ENCODE measurements at places on chromosomes 3 and 15. TPM values are rescaled to one million over a fixed set of nuclear protein-coding genes. Genes with fewer than 3 reads are reported as not detected.

DNA sequence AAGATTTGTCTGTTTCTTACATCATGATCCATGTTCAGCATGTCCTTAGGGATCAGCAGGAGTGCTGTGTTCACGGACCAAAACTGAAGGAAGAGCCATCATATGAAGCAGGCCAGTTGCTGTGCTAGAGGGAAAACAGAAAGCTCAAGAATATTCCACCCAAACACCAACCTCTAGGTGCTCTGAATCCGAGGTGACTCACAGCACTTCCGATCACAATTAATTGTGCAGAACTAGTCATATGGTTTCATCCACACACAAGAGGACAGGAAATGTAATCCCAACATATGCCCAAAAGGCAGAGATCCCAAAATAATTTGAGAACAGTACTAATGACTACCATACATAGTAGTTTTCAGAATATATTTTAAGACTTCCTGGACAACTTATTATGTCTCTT, 257.9 kb upstream of the KCNH8 start:
- H3K4me1 ChIP-seq: peaks cover 9% of the 10 kb centered on the region
- no peak overlapping the region for H3K4me3 ChIP-seq
- H3K36me3 ChIP-seq: no peaks in the 10 kb centered on the region
- H3K27ac ChIP-seq: no peak overlapping the region
- H3K27me3 ChIP-seq: no peaks in the 10 kb centered on the region

- H3K36me3 ChIP-seq: peaks cover 16% of the 10 kb centered on the region
- H3K27ac ChIP-seq: peak overlapping the region; percentile 88
- peaks cover 42% of the 10 kb centered on the region for H3K4me1 ChIP-seq
- peak overlapping the region; percentile 24 for H3K4me3 ChIP-seq
- peak; percentile 99 for DNase-seq
- no peaks in the 10 kb centered on the region for H3K27me3 ChIP-seq
Measured at GRCh38 chr3:112097378-112097777, 11.2 kb downstream of the C3orf52 start.

GRCh38 chr3:180828001-180828720, 84.3 kb upstream of the FXR1 start:
- H3K27me3 ChIP-seq: no peaks in the 10 kb centered on the region
- no peaks in the 10 kb centered on the region for H3K36me3 ChIP-seq
- H3K27ac ChIP-seq: no peak overlapping the region
- peaks cover 6% of the 10 kb centered on the region for H3K4me1 ChIP-seq
- no peak for DNase-seq

Gene MESP1
- total RNA-seq: 0.58 TPM

DNA sequence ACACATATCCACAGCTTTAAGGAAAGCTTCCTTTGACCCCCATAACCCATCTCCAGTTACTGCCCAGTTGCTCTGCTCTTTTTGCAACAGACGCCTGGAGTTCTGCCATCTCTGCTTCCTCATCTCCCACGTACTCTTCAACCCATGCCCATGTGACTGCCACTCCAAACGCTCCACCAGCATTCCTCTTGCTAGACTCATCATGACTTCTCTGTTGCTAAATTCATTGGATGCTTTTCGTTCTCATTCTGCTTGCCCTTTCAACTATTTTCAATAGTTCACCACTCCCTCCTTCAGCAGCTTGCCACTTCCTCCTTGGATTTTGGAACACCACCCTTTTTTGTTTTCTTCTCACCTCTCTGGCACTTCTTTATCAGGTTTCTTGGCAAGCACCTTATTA, 2.7 kb upstream of the KNSTRN start:
- DNase-seq: peak; percentile 98
- H3K36me3 ChIP-seq: peaks cover 6% of the 10 kb centered on the region
- H3K27me3 ChIP-seq: no peaks in the 10 kb centered on the region
- H3K27ac ChIP-seq: peak overlapping the region; percentile 8
- no peak overlapping the region for H3K4me3 ChIP-seq

Gene CCDC39
- total RNA-seq: not detected

Gene OCA2
- not detected for total RNA-seq

DNA sequence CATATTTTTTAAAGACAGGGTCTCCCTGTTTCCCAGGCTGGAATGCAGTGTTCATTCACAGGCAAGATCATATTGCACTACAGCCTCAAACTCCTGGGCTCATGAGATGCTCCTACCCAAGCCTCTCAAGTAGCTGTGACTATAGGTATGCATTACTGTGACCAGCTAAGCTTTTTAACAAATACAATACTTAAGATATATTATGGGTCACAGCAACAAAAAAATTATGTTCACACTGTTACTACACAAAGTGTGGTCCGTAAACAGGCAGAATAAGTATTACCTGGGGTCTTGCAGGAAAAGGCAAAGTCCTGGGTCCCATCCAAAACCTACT, 152.5 kb downstream of the VPS13C start:
- H3K27me3 ChIP-seq: no peaks in the 10 kb centered on the region
- peaks cover 40% of the 10 kb centered on the region for H3K36me3 ChIP-seq
- DNase-seq: no peak
- peaks cover 8% of the 10 kb centered on the region for H3K4me1 ChIP-seq
- no peak overlapping the region for H3K4me3 ChIP-seq

Gene ATP8B4
- not detected for total RNA-seq

GRCh38 chr3:178671377-178671776, 135.1 kb downstream of the KCNMB2 start:
- no peak overlapping the region for H3K4me3 ChIP-seq
- H3K36me3 ChIP-seq: no peaks in the 10 kb centered on the region
- peak overlapping the region; percentile 87 for H3K27ac ChIP-seq
- peaks cover 6% of the 10 kb centered on the region for H3K4me1 ChIP-seq

Gene SOX14
- total RNA-seq: not detected

Gene AADAC
- total RNA-seq: not detected

DNA sequence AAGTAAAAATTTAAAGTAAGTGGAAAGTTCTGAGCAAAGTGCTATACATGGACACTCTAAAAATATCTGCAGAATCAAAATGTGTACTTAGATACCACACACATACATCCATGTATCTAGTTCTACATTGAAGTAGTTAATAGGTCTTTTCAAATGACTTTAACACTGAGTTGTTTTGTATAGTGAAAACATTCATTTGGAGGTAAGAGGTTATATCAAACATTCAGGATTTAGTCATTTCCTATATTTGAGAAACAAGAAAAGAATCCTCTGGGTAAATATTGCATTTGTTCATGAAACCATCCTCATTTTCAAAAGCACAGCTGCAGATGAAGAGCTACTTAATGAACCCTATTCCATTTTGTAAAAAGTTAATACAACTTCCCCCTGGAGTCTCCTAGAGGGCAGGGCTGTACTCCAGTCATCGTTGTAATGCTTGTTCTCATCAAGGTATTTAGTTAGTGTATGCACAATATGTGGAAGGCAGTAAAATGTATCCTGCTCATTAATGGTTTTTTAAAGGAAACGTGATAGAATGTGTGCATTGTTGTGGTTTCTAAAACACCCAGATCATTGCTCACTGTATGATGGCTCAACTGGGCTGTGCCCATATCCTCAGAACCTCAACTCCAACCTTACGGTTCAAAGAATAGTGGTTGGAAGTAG, 26.2 kb downstream of the ARPP21 start:
- H3K27me3 ChIP-seq: peaks cover 84% of the 10 kb centered on the region
- H3K36me3 ChIP-seq: no peaks in the 10 kb centered on the region
- H3K4me3 ChIP-seq: no peak overlapping the region
- no peak overlapping the region for H3K27ac ChIP-seq

GRCh38 chr3:127732879-127733350, 60.2 kb downstream of the ABTB1 start:
- H3K27ac ChIP-seq: no peak overlapping the region
- no peak overlapping the region for H3K4me3 ChIP-seq
- H3K4me1 ChIP-seq: peaks cover 19% of the 10 kb centered on the region
- no peak for DNase-seq
- H3K36me3 ChIP-seq: no peaks in the 10 kb centered on the region
- no peaks in the 10 kb centered on the region for H3K27me3 ChIP-seq

- peaks cover 80% of the 10 kb centered on the region for H3K36me3 ChIP-seq
- H3K27me3 ChIP-seq: no peaks in the 10 kb centered on the region
- DNase-seq: peak; percentile 37
- peak overlapping the region; percentile 18 for H3K27ac ChIP-seq
- no peaks in the 10 kb centered on the region for H3K4me1 ChIP-seq
- H3K4me3 ChIP-seq: no peak overlapping the region
Measured at GRCh38 chr15:50945725-50946124, 37.2 kb downstream of the AP4E1 start.

DNA sequence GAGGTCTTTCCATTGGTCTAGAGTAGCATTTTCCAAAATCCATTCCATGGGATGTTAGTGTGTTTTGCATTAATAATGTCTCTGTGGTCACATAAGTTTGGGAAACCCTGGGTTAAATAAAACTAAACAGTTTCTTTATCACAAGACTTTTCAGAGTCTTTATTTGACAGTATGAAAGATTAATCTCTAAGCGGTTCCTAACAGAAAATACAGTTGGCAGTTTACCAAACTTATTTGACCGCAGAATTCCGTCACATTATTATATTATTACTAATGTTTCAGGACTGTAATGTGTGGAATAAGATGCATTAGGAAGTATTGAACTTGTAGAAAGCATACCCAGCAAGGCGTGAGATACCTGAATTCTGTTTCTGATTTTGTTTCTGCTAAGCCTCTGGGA, 71.5 kb upstream of the ADAMTSL3 start:
- no peak for DNase-seq
- no peak overlapping the region for H3K4me3 ChIP-seq
- H3K27ac ChIP-seq: no peak overlapping the region

Gene GMNC
- not detected for total RNA-seq

DNA sequence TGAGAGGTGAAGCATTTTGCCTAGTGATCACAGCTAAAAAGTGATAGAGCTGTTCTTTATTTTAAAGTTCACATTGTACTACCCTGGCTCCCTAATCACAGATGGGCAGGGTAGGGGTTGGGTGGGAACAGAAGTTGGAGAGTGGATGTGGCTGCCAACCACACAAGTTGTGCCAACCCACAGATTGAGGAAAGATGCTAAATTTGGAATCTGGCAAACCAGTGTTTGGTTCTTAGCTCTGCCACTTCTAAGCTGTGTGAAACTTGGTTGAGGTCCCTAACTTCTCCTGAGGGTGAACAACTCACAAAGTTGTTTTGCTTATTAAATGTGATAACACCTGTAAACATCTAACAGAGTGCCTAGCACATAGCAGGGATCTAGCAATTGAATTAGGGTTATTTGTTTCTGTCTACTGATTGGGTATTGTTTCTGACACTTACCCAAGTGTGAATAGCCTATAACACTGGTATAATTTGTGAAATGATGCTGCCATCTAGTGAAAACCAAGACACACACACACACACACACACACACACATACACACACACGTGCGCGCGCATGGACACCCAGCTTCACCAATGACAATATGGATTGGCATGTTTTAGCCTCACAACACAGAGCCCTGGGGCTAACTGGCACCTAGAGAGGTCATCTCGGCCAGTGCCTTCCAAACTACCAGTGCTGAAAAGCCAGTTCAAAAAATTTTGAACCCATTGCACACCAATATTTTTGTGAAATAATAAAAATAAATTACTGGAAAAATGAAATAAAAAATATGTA, 25.3 kb downstream of the ADGRG7 start:
- no peaks in the 10 kb centered on the region for H3K36me3 ChIP-seq
- H3K4me3 ChIP-seq: no peak overlapping the region
- H3K4me1 ChIP-seq: no peaks in the 10 kb centered on the region
- H3K27me3 ChIP-seq: no peaks in the 10 kb centered on the region
- no peak overlapping the region for H3K27ac ChIP-seq

Gene PROS1
- 15.6 TPM for total RNA-seq

- no peak for DNase-seq
- no peaks in the 10 kb centered on the region for H3K27me3 ChIP-seq
- H3K27ac ChIP-seq: no peak overlapping the region
- peaks cover 21% of the 10 kb centered on the region for H3K36me3 ChIP-seq
- H3K4me3 ChIP-seq: no peak overlapping the region
Measured at GRCh38 chr3:169117264-169117663, 546.2 kb downstream of the MECOM start.

Gene IL5RA
- not detected for total RNA-seq

DNA sequence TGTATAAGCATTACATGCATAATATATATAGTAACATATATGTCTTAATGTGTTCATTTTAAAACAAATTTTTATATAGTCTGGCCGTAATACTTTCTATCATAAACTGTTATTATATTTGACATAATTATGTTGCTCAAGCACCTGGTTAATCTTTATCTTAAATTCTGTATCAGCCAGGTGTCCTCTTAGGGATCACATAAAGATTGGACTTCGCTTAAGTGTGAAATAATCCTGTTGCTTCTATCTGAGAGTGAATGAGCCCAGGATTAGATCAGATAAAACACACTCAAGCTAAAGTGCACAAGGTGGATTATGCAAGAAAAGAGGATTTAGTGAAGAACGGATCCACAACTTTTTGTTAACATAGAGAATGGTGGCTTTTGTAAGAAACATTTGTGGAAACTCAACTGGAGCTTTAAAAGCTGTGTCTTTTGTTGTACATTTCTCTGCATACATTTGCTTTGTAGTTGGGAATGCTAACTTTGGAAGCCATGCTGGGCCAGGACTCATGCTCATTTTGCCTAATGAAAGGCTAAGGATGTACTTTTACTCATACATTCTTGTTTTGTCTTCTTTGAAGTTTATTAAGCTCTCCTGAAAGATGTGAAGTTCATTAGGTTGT, 437.8 kb downstream of the ZIC1 start:
- H3K4me3 ChIP-seq: no peak overlapping the region
- no peaks in the 10 kb centered on the region for H3K36me3 ChIP-seq
- H3K4me1 ChIP-seq: no peaks in the 10 kb centered on the region
- no peak overlapping the region for H3K27ac ChIP-seq
- no peak for DNase-seq

GRCh38 chr3:180749322-180749721, 70.0 kb upstream of the CCDC39 start:
- H3K27ac ChIP-seq: peak overlapping the region; percentile 15
- H3K4me3 ChIP-seq: no peak overlapping the region
- H3K36me3 ChIP-seq: no peaks in the 10 kb centered on the region

Gene DHX36
- total RNA-seq: 93.5 TPM

GRCh38 chr3:41581700-41582099, 380.2 kb downstream of the ULK4 start:
- DNase-seq: no peak
- H3K36me3 ChIP-seq: no peaks in the 10 kb centered on the region
- no peaks in the 10 kb centered on the region for H3K4me1 ChIP-seq
- H3K27me3 ChIP-seq: no peaks in the 10 kb centered on the region
- no peak overlapping the region for H3K27ac ChIP-seq

Gene FGD5
- total RNA-seq: not detected
